ENCODE measurements at places on chromosomes 7 and 10. TPM values are rescaled to one million over a fixed set of nuclear protein-coding genes. Genes with fewer than 3 reads are reported as not detected.

GRCh38 chr7:50164559-50165170, 71.6 kb upstream of the ZPBP start:
- DNase-seq: no peak

The MMD2 gene
- not detected for total RNA-seq

GRCh38 chr7:151099486-151100211, 13.4 kb downstream of the AGAP3 start:
- DNase-seq: no peak

DNA sequence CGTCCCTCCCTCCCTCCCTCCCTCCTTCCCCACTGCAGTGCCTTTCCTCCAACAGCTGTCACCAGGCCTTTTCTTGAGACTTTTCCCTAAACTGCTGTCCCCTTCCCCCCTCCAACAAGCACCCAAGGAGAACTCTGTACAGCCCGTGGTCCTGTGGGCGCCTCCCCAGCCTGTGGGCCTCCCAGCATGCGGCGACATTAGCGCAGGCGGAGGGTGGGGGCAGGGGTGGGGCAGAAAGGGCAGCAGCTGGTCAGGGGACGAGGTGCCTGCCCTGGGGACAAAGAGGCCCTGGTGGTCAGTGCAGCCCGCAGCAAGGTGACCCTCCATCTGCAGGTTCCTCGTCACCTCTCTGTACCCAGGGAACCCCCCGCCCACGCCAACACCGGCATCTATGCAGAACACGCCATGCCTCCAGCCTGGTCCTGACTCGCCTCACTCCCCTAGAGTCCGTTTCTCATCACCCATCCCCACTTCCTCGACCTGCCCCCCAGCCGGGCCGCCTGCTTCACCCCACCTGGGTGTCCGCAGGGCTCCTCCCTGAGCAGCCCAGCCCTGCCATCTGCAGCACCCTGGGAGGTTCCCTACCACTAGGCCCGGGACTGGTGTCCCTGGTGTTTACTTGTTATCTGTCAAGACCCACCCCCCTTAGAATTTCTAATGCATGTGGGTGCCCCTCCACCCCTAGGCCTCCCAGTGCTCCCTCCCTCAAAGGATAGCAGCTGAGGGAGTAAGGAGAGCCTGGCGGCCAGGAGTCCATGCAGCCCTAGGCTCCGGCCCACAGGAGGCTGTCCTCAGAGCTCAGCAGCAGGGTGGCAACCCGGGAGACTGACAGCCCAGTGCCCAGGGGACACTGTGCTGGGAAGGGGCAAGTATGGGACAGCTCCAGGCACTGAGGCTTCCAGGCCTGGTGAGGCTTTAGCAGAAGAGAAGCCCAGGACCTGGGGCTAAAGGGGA, 147.8 kb downstream of the ARHGAP22 start:
- DNase-seq: no peak

DNA sequence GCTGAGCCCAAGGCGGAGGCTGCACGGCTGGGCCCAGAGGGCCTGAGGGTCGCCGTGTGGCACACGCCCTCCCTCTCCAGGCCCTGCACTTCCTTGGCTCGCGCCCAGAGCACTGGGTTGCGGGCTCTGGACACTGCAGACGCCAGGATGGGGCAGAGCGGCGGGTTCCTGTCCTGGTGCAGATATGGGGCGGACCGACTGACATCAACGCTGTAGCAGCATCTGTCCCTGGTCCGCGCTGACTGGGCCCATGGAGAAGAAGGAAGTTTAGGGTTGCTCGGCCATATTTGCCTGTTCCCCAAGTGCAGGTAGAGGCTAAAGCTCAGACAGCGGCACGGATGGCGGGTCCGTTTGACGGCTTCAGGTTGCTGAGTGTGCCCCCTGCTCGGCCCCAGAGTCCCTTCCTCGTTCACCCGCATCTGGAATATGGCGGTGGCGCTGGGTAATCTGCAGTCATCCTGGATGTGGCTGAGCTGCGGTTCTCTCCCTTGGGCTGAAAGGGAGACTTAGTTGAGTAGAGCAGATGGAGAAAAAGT, 116.1 kb downstream of the OR13A1 start:
- no peak for DNase-seq

- DNase-seq: no peak
Measured at GRCh38 chr7:92645114-92646061, 55.2 kb upstream of the FAM133B start.

All from NCI-H460 (cell line).